ENCODE measurements at places on chromosomes 3 and 15. TPM values are rescaled to one million over a fixed set of nuclear protein-coding genes. Genes with fewer than 3 reads are reported as not detected.
A peak's percentile ranks its signal among the peaks of the same experiment; 100 is the strongest.

DNA sequence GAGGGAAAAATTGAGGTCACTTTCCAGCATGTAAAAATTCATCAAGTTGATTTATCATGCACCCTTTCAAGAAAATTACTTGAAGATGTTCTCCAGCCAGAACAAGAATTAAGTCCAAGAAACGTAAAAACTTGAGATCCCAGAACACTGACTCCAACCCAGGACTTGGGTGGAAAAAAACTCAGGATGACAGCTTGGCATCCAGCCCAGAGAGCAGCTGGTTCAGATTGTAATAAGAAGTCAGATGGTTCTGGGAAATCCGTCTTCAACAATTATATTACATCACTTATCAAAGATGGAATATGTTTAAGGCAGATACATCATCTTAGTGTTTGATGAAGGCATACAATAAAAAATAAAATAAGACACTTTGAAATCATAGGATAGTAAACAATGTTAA lies 23.0 kb upstream of the DNAJC13 start:
- DNase-seq, result no peak
- no peaks in the 10 kb centered on the region for H3K27me3 ChIP-seq
- peaks cover 4% of the 10 kb centered on the region for H3K36me3 ChIP-seq
- H3K4me1 ChIP-seq, result no peaks in the 10 kb centered on the region
- H3K4me3 ChIP-seq, result no peak overlapping the region

DNA sequence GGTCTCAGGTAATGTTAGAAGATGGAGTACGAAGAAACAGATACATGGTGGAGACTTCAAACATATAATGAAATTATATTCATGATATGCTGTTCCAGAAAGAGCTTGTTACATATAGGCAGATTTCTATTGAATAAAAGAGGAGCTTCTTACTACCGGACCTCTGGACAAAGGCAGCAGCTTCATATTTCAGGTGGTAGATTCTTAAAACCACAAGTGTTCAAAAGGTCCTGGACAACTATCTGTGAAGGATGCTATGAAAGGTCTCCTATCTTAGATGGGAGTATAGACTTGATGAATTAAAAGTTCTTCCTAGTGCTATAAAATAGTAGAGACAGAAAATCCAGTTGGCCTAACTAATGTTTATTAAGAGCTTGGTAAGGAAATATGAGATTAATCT lies 43.2 kb downstream of the MYLK start:
- DNase-seq, result no peak
- no peak overlapping the region for H3K4me3 ChIP-seq
- H3K36me3 ChIP-seq, result no peaks in the 10 kb centered on the region
- no peak overlapping the region for H3K27ac ChIP-seq

DNA sequence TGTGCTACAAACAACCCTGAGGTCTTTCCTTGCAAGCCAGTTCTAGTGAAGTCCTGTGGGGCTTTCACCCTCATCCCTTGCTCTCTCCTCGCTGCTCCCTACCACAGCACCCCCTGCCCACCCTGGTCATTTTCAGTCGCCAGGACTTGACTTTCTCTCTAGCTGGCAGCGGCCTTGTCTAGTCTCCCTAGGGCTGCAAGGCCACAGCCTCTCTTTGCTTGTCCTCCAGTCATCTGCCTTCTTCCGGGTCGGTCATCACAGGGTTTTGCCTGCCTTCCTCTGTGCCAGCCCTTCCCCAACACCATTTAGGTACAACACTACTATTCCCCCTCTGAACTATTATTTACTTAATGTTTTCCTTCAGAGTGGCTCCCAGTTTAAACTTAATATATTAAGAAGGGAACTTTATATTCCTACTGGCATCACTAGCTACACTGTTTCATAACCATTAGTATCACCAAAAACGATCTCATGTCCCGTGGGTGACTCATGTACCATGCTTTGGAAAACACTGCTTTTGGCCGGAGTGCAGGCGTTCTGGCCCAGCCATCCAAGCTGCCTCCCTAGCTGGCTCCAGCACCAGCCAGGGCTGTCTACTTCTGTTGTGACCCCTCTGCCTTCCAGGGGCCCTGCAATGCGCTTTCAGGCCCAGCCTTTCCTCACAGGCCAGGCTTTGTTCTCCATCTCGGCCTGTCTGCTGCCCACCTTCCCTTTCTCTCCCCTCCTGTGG lies 21.4 kb downstream of the FAH start:
- peak overlapping the region; percentile 7 for H3K27ac ChIP-seq
- no peaks in the 10 kb centered on the region for H3K4me1 ChIP-seq
- H3K27me3 ChIP-seq, result peaks cover 7% of the 10 kb centered on the region
- H3K4me3 ChIP-seq, result peak overlapping the region; percentile 7
- H3K36me3 ChIP-seq, result peaks cover 12% of the 10 kb centered on the region

DNA sequence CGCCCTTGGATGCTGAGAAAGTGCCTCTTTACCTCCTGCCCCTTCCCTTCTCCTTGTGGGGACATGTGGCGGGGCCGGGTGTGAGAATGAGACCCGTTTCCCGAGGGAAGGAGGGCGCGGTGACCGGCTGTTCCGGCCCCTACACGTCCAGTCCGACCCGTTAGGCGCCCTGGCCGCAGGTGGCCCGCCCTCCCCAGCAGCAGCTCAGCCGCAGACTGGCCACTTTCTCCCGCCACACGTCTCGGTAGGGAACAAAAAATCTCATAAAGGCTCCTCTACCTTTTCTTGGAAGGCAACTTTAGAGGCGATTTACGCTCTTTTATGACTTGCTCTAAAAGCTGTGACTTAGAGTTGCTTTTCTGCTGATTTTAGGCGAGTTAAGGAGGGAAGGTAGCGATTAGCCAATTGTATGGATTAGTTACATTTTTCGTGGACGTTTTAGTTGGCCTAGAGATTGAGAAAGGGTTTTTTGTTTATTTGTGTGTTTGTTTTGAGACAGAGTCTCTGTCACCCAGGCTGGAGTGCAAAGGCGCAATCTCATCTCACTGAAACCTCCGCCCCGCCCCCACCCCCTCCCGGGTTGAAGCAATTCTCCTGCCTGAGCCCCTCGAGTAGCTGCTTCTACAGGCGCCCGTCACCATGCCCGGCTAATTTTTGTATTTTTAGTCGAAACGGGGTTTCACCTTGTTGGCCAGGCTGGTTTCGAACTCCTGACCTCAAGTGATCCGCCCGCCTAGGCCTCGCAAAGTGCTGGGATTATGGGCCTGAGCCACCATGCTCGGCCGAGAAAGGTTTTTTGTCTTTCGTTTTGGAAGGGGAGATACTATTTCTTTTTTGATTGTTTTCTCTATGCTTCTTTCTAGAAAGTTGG lies 8.3 kb upstream of the PGPEP1L start:
- peaks cover 3% of the 10 kb centered on the region for H3K36me3 ChIP-seq
- no peak overlapping the region for H3K27ac ChIP-seq
- H3K4me3 ChIP-seq, result peak overlapping the region; percentile 44
- DNase-seq, result peak; percentile 15

- H3K4me1 ChIP-seq, result peaks cover 7% of the 10 kb centered on the region
- no peaks in the 10 kb centered on the region for H3K36me3 ChIP-seq
- no peak overlapping the region for H3K27ac ChIP-seq
- no peak overlapping the region for H3K4me3 ChIP-seq
These were observed 48.8 kb downstream of the PIK3CB start for GRCh38 chr3:138785951-138786350.

- peaks cover 9% of the 10 kb centered on the region for H3K27me3 ChIP-seq
- peaks cover 6% of the 10 kb centered on the region for H3K4me1 ChIP-seq
- H3K27ac ChIP-seq, result no peak overlapping the region
- H3K36me3 ChIP-seq, result peaks cover 34% of the 10 kb centered on the region
- no peak for DNase-seq
These were observed 177.5 kb downstream of the STT3B start for GRCh38 chr3:31710123-31710803.

- H3K4me1 ChIP-seq, result peaks cover 17% of the 10 kb centered on the region
- peaks cover 9% of the 10 kb centered on the region for H3K27me3 ChIP-seq
- no peak overlapping the region for H3K4me3 ChIP-seq
- peaks cover 23% of the 10 kb centered on the region for H3K36me3 ChIP-seq
- H3K27ac ChIP-seq, result no peak overlapping the region
These were observed 90.9 kb upstream of the CGNL1 start for GRCh38 chr15:57285386-57285785.

- H3K4me1 ChIP-seq, result no peaks in the 10 kb centered on the region
- H3K27ac ChIP-seq, result no peak overlapping the region
- no peak overlapping the region for H3K4me3 ChIP-seq
- no peak for DNase-seq
These were observed 623.5 kb downstream of the EDEM1 start for GRCh38 chr3:5811016-5811415.

DNA sequence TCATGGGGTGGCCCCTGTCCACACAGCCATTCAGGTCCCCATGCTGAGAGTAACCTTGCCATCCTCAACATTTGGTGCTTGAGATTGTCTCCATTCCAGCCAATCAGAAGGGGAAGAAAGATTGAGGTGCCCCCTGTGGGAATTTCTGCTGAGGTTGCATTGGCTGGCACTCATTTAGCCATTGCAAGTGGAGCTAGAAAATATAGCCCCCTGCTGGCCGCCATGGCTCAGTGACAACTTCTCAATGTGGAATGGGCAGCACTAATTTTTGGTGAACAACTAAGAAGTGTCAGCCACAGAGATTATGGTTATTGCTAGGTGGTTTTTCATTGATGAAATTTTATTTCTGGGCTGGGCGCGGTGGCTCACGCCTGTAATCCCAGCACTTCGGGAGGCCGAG lies 22.0 kb downstream of the COL6A6 start:
- no peak overlapping the region for H3K4me3 ChIP-seq
- H3K27ac ChIP-seq, result no peak overlapping the region
- H3K27me3 ChIP-seq, result peaks cover 1% of the 10 kb centered on the region

GRCh38 chr3:66577426-66578203 lies 76.8 kb upstream of the LRIG1 start:
- no peaks in the 10 kb centered on the region for H3K36me3 ChIP-seq
- DNase-seq, result no peak
- no peak overlapping the region for H3K27ac ChIP-seq

GRCh38 chr15:75902129-75902557 lies 1.5 kb upstream of the FBXO22 start:
- H3K27me3 ChIP-seq, result peaks cover 12% of the 10 kb centered on the region
- H3K36me3 ChIP-seq, result peaks cover 10% of the 10 kb centered on the region
- H3K27ac ChIP-seq, result peak overlapping the region; percentile 80
- peak overlapping the region; percentile 90 for H3K4me3 ChIP-seq
- H3K4me1 ChIP-seq, result peaks cover 41% of the 10 kb centered on the region

- peaks cover 13% of the 10 kb centered on the region for H3K4me1 ChIP-seq
- no peak overlapping the region for H3K27ac ChIP-seq
- H3K36me3 ChIP-seq, result peaks cover 47% of the 10 kb centered on the region
- DNase-seq, result no peak
- H3K4me3 ChIP-seq, result no peak overlapping the region
These were observed 10.8 kb downstream of the ZSCAN2 start for GRCh38 chr15:84611631-84612030.

- H3K4me3 ChIP-seq, result no peak overlapping the region
- peaks cover 9% of the 10 kb centered on the region for H3K4me1 ChIP-seq
- no peak overlapping the region for H3K27ac ChIP-seq
- no peak for DNase-seq
- no peaks in the 10 kb centered on the region for H3K27me3 ChIP-seq
These were observed 78.7 kb downstream of the ZNF385D start for GRCh38 chr3:21672303-21672702.

GRCh38 chr3:20975188-20975651 lies 775.8 kb downstream of the ZNF385D start:
- H3K36me3 ChIP-seq, result no peaks in the 10 kb centered on the region
- H3K27ac ChIP-seq, result no peak overlapping the region
- no peak for DNase-seq

DNA sequence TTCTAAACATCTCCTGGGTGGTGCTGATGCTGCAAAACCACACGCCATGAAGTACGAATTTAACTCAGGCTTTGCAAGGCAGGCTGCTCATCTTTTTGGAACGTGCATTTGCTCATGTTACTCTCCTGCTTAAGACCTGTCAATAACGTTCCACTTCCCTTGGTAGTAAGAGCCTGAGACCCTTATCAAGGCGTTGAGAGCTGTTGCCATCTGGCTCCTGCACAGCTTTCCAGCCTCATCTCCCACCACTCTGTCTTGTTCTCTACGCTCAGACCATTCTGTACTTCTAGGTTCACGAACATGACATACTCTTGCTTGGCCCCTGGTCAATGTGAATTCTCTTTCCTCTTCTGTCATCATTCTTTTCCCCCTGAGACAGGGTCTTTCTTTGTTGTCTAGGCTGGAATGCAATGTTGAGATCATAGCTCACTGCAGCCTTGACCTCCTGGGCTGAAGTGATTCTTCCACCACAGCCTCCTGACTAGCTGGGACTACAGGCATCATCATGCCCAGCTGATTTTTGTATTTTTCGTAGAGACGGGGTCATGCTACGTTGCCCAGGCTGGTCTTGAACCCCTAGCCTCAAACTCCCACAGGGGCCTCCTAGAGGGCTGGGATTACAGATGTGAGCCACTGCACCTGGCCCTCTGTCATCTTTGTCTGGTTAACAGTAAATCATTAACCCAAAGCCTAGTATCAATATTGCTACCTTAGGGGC lies 202.8 kb downstream of the CADPS start:
- no peaks in the 10 kb centered on the region for H3K27me3 ChIP-seq
- H3K27ac ChIP-seq, result no peak overlapping the region
- H3K4me3 ChIP-seq, result no peak overlapping the region
- H3K4me1 ChIP-seq, result no peaks in the 10 kb centered on the region
- H3K36me3 ChIP-seq, result no peaks in the 10 kb centered on the region

TTC23 gene
- 24.3 TPM for total RNA-seq

SIDT1 gene
- 0.92 TPM for total RNA-seq

OSBPL10 gene
- total RNA-seq, result 61.0 TPM

CLDN16 gene
- not detected for total RNA-seq

KIF15 gene
- total RNA-seq, result 6.0 TPM

IL17RB gene
- 0.33 TPM for total RNA-seq

TEX55 gene
- not detected for total RNA-seq

TRPM1 gene
- not detected for total RNA-seq

RHOA gene
- total RNA-seq, result 583 TPM

SEMA3F gene
- 21.3 TPM for total RNA-seq

PPARG gene
- 3.2 TPM for total RNA-seq

Data from endothelial cell (in vitro differentiated cells).